ENCODE measurements at places on chromosomes 4 and X.

- no peak for DNase-seq
Measured at GRCh38 chr4:89754531-89754930, 82.4 kb downstream of the SNCA start.

DNA sequence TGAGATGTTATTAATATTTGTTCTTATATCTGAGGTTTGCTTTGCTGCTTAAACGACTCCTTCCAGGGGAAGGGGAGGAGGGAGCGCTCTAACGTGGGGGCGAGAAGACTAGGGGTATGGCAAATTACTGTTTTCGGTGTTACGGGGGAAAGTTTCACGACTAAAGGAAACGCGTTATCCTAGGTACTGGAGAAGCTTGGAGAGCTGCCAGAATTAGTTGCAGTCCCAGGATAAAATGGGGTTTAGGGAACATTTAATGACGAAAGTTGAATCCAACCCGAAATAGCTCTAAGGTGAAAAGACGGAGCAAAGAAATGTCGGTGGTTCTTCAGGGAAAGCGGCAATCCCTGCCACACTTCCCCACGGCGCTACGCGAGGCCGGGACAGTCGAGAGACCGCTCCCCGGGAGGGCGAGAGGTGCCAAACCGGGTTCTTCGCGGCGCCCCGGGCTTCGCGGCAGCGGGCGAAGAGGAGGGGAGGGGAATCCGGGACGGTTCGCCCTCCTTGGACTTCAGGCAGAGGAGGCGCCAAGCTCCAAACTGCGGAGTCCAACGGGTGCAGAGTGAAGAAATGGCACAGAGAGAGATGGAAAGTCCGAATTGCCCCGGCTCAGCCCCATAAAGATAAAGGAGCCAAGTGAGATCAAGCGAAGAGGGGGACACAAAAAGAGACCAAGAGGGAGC lies 724 bp downstream of the THOC2 start:
- no peak for DNase-seq

DNA sequence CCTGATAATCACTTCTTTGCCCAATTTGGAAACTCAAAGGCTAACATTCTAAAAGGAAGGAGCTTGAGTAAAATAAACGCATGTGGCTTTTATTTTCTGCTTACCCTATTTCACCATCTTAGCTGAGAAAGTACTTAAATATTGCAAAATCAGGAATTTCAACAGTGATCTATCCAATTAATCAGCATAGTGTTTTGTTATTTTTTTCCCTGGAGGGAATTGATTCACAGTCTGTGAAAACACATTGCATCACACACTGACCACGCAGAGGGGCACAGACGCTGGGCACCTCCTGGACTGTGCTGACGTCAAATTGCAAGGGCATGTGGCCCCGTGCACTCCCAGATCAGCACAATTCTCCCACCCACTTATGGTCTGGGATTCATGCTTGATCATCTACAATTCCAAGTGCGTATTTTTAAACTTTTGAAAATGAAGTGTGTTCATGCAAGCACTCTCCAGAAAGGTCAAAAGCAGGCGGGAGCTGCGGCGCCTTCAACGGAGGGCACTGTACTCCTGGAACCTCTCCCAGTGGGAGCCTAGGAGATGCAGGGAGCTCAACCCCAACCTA lies 320.6 kb upstream of the PPARGC1A start:
- DNase-seq, result no peak

GRCh38 chr4:55169352-55169961 lies 44.1 kb upstream of the KDR start:
- DNase-seq, result no peak

GRCh38 chrX:121337816-121338215 lies 290.4 kb downstream of the GLUD2 start:
- DNase-seq, result no peak

DNA sequence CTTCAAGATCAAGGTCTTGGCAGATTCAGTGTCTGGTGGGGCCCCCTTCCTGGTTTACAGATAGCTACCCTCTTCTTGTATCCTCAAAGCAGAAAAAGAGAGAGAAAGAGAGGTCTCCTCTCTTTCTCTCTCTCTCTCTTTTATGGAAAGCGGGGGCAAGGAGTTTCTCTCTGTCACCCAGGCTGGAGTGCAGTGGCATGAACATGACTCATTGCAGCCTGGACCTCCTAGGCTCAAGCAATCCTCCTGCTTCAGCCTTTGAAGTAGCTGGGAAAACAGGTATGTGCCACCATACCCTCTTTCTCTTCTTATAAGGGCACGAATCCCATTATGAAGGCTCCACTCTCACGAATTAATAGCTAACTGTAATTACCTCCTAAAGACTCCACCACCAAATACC lies 20.2 kb downstream of the RAB9B start:
- DNase-seq, result no peak
